Cerebellum (tissue), 4 donors: ENCODE measurements at places on chromosomes 5 and 9. TPM values are rescaled to one million over a fixed set of nuclear protein-coding genes. Genes with fewer than 3 reads are reported as not detected.
A peak's percentile ranks its signal among the peaks of the same experiment; 100 is the strongest.

- no peak for DNase-seq
Observed at GRCh38 chr5:64207978-64208377, 42.3 kb downstream of the RNF180 start.

DNA sequence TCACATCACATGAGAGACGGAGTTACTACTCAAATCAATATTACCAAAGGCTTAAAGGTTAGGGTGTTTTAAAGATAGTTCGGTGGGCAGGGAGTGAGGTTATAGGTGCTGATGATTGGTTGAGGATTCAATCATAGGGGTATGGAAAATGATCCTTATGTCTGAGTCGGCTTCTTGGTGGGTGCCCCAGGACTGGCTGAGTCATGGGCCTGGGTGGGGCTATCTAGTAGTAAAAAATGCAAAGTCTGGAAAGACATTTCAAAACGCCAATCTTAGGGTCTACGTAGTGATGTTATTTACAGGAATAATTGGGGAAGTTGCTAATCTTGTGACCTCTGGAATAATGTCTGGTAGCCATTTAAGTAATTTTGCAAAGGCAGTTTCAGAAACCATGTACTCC is 15.2 kb upstream of the SPIN1 start:
- DNase-seq, result no peak

The DDX41 gene
- 50.5 TPM for total RNA-seq

GRCh38 chr5:149886692-149887470 is 57.7 kb downstream of the PDE6A start:
- DNase-seq, result no peak

GRCh38 chr9:25990376-25990775 is 312.1 kb upstream of the TUSC1 start:
- no peak for DNase-seq

DNA sequence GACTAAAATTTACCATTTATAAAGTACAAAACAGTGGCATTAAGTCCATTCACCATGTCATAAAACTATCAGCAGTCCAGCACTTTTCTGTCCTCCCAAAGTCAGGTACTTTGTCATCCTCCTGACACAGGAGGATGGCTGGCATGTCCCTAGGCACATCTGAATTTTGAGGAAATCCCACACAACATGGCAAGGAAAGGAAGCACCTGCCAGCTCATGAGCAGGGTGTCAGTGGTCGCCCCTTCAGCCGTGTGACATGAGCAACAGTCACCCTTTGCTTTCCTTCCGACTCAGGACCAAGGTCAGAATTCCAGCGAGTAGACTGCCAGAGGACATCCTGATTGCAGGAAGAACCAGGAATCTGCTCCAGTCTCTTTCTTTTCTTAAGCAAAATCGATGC is 77.1 kb downstream of the PPARGC1B start:
- DNase-seq, result no peak

DNA sequence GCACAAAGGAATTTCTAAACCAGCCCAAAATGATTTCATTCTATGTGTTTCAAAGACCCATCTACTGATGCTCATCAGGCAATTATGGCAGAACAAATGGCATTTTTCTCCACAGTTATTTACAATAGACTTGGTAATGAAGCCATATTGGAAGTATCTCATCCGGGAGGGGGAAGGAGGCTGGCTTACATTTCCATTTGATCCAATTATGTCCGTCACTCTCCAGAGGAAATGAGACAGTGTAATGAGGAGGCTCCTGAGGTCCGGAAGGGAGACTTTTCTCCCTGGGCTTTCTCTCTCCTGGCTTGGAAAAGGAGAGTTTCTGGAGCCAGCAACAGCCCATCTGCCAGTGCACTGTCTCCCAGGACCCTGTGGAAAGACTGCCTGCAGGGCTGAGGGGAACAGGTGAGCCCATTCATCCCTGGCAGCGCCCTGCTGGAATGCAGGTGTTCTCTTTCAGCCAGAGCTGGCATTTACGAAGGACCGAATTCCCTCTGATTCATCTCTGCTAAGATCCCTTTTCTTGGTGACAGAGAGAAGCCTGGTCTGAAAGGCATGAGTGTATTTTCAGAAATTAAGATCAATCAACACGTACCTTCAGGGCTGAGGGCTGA is 54.9 kb upstream of the SAP30L start:
- DNase-seq, result no peak

The ANKRD18A gene
- total RNA-seq, result 7.3 TPM

- no peak for DNase-seq
Observed at GRCh38 chr5:104177651-104178050, 615.1 kb upstream of the NUDT12 start.

DNA sequence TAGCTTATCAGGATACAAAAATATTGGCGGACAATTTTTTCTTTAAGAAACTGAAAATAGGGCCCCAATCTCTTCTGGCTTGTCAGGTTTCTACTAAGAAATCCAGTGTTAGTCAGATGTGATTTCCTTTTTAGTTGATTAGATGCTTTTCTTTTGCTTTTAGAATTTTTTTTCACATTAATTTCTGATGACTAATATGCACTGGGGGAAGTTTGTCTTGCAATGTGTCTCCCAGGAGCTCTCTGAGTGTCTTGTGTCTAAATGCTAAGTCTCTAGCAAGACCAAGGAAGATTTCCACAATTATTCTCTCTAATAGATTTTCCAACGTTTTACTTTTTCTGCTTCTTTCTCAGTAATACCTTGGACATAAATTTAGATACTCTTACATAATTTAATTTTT is 559.8 kb upstream of the TYRP1 start:
- no peak for DNase-seq

GRCh38 chr9:135602789-135603481 is 36.4 kb downstream of the GLT6D1 start:
- peak; percentile 35 for DNase-seq

- no peak for DNase-seq
Observed at GRCh38 chr9:135809166-135809565, 98.2 kb downstream of the CAMSAP1 start.

GRCh38 chr5:110195288-110195687 is 505.6 kb downstream of the MAN2A1 start:
- DNase-seq, result no peak

GRCh38 chr9:112080831-112081542 is 94.1 kb downstream of the SUSD1 start:
- DNase-seq, result no peak

DNA sequence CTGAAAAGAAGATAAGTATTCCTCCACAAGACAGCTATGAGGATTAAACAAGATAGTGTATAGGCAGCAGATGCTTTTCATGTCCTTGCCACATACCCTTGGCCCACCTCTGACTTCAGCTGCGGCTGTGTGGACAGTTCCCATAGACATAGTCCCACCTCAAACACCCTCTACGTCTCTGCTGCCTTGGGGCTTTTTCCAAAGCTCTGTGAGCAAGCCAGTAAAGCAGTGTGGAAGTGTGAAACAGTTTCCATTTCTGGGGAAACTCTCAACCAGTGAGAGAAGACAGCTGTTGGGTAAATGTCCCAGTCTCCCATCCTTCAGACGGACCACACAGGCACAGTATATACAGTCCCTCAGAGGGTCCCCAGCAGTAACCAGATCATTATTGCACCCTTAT is 125.5 kb downstream of the CDK5RAP2 start:
- no peak for DNase-seq

- no peak for DNase-seq
Observed at GRCh38 chr9:92979283-92980056, 32.1 kb downstream of the FGD3 start.

The GMCL2 gene
- total RNA-seq, result not detected

- DNase-seq, result no peak
Observed at GRCh38 chr5:176447591-176447977, 601 bp upstream of the FAF2 start.

- peak; percentile 10 for DNase-seq
Observed at GRCh38 chr9:1005043-1005667, 28.7 kb downstream of the DMRT3 start.

- no peak for DNase-seq
Observed at GRCh38 chr5:125032286-125032685, 285.8 kb upstream of the ZNF608 start.

DNA sequence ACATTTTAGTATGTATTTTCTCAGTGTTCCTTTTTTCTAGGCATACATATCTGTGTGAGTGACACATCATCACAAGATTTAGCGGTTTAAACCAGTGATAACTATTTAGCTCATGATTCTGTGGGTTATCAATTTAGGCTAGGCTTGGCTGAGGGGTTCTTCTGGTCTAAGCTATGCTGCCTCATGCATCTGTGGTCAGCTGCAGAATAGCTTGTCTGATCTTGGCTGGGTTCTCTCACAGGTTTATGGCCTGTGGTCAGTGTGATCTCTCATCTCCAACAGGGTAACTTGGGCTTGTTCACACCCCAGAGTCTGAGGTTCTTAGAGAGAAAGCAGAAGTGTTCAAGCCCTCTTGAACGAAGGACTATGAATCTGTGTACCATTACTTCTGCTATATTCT is 363.3 kb downstream of the KDM4C start:
- DNase-seq, result no peak

GRCh38 chr5:112554101-112554977 is 135.3 kb upstream of the EPB41L4A start:
- no peak for DNase-seq

DNA sequence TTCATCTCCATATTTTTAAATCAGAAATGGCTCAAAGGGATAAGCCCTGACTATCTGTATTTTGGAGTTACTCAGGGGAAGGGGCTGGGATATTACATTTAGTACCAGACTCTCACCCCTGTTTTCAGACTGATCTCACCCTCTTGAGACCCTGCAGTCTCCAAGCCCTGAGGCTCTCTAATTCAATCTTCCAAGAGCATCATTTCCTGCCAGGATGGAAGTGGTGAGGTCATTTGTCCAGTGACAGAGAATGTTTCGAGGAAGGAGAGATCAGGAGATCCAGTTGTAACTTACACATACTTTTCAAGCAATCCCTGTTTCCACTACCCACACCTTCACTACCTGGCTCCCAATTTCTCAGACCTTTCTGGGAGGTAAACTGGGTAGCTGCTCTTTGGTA is 295.5 kb upstream of the EFNA5 start:
- DNase-seq, result no peak

DNA sequence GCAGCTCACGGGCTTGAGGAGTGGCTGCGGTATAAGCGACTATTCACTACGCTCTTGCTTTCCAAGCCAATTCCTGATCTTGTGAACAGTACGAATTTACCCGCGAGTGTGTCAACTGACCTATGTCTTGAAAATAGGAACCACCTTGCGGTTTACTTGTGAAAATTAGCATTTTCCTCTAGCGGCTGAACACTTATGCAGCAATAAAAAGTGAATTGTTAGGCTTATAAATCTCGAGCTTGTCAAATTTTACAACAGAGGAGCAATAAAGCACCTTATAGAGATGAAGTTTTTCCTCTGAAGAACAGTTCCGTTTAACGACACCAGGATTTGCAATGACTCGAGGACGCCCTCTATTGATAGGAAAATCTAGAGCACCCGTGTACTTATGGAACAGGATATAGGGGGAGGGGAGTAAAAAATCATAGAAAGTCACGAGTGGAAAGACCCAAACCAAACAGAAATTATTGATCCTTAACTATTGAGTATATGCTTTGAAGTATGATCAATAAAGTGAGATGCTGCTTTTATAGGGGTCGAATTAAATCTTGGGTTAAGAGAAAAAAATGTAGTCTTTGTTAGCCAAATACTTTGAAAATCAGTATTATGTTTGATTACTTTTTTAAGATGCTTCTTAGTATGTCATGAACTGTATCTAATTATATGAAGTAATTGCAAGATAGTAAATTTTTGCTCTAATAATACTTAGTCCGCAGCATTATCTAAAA is 1.9 kb upstream of the RGMB start:
- peak; percentile 71 for DNase-seq

DNA sequence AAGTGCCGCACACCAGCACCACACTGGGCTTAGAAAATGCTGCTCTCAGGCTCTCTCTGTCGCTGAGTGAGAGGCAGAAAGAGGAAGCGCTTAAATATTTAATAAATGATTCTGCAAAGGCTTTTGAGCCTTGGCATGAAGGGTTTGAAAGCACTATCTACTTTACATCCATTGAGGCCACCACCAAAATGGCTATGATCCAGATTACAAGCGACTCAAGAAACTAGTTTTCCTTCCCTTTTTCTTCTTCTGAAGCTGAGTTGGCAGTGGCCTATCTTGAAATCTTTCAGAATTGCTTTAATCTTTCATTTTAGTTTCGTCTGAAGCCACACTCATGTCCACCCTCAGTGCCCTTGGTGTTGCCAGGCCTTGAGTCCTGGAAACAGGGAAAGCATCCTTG is 59.5 kb downstream of the EBF1 start:
- no peak for DNase-seq

The ANKRD55 gene
- total RNA-seq, result 6.2 TPM

DNA sequence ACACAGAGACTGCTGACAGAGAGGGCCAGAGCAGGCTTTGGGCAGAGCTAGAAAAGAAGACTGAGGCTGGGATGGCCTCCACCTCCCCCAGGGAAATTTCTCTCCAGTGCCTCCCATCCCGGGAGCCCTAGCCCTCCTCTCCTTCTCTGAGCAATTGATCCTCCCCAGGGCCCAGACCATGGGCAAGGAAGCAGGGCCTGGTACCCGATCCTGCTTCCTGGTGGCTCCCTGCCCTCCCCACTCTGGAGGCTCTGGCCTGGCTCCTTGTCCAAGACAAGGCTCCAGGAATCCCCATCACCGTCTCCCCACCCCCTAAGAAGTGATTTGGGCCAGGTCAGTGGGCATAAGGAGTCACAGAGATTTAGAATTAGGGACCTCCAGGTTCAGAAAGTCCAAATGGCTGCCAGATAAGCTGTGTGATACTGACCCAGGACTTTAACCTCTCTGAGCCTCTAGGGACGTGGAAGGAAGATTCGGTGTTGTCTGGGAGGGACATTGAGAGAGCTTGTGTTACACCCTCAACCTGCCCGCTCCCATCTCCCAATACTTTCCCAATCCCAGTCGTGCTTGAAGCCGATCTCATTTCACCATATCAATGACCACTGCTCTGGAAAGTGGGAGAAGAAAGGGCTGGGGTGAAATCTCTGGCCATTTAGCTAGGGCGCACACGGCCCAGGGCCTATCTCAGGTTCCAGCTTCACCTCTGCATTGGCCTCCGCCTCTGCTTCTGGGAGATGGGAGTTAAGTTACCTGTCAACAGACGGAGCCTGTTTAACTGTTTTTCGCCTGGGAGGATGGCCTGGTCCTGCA is 25.8 kb upstream of the KIF12 start:
- no peak for DNase-seq

DNA sequence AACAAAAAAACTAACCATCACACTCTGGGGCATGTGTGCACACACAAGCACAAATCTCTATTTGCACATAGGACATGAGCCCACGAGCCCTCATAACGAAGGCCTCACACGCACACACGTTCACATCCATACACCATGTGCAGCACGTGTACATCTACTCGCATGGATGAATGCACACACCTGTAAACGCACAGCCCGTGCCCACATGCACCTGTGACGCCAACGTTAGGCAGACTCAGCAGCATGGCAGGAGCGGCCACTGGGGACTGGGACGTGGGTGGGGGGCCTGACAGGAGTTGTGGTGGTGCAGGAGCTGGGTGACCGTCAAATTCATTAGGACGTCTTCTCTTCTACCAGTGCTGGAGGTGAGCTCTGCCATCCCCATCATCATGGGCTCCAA is 3.2 kb downstream of the SLC34A1 start:
- DNase-seq, result no peak

The C9 gene
- total RNA-seq, result not detected
